ENCODE measurements at places on chromosomes 6 and 20.

DNA sequence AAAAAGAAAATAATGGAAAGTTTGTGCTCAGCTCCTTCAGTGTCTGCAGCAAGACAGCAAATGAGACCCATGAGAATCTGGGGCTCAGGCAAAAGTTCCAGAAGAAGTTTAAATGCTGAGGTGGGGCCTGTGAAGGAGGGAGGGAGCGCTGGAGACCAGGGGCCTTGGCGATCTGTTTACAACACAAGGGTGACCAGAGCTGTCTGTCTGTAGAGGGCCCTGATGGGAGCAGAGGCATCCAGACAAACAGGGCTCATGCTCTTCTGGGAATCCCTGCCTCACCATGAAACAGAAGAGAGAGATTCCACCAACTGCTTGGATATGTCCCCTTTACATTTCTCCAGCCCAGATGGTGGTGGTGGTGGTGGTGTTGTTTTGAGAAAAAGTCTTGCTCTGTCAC, 79.3 kb upstream of the SHLD1 start:
- DNase-seq = no peak

- no peak for DNase-seq
Measured at GRCh38 chr6:7978736-7979135, 68.1 kb upstream of the TXNDC5 start.

GRCh38 chr20:53899351-53900167, 170.8 kb downstream of the BCAS1 start:
- no peak for DNase-seq

GRCh38 chr6:25608558-25609174, 43.3 kb upstream of the SCGN start:
- DNase-seq = no peak

- DNase-seq = no peak
Measured at GRCh38 chr6:64713175-64713574, 993.9 kb downstream of the EYS start.

- DNase-seq = no peak
Measured at GRCh38 chr6:22353101-22353500, 56.3 kb upstream of the PRL start.

DNA sequence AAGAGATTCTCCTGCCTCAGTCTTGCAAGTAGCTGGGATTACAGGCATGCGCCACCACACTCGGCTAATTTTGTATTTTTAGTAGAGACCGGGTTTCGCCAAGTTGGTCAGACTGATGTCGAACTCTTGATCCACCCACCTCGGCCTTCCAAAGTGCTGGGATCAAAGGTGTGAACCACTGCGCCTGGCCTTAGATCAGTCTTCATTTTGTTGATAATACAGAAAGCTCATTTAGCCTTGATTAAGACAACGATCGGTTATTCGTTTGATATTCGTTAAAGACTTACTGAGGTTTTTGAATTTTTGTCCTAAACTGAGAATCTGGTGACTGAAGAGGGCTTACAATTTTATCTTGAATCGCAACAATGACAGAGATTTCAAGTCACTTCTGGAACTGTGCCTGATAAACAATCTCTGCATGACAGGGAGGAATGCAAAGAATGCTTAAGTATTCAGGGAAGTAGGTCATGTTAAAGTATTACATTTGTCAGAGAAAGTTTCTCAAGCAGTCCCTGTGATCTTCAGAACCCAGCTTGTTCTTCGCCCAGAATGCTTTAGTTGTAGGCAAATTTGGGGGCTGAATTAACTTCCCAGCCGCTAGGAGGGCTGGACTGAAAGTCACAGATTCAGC, 14.8 kb downstream of the AKAP12 start:
- no peak for DNase-seq

- no peak for DNase-seq
Measured at GRCh38 chr20:15924556-15924955, 648.7 kb downstream of the KIF16B start.

GRCh38 chr6:5749016-5749650, 257.6 kb downstream of the NRN1 start:
- DNase-seq = no peak

DNA sequence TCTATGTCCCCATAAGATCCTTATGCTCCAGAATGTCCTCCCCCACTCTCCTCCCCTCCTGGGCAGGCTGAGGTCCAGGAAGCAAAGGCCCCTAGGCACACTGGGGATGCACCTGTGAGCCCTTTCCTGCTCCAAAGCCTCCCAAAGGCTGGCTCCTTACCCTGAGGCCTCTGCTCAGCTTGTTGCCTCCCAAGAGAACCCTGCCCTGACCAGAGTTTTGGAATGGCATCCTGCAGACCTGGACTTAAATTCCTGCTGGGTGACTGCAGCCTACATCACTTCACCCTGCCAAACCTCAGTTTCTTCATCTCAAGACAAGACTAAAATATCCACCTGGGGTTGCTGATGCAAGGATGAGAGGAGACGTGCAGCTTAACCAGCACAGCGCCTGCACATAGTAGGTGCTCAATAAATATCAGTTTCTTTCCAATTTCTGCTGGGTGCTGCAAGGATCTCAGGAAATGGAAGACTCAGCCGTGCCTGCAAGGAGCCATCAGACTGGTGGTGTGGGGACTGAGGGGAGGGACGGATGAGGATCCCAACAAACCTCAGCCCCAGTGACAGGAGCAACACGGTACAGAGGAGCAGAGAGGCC, 2.1 kb upstream of the LBP start:
- no peak for DNase-seq

Data from nucleus accumbens (tissue), 56 donors.